ENCODE measurements at places on chromosomes 4 and X.

GRCh38 chr4:142126890-142127497 lies 490.6 kb downstream of the IL15 start:
- peak; percentile 65 for DNase-seq

- no peak for DNase-seq
These were observed 5.2 kb downstream of the EGFL6 start for GRCh38 chrX:13574600-13574999.

GRCh38 chrX:31423609-31424189 lies 351.9 kb upstream of the FTHL17 start:
- DNase-seq = peak; percentile 66

GRCh38 chr4:4853921-4854648 lies 5.4 kb upstream of the MSX1 start:
- DNase-seq = no peak

GRCh38 chr4:1078490-1078889 lies 34.9 kb downstream of the RNF212 start:
- no peak for DNase-seq

- no peak for DNase-seq
These were observed 171.0 kb upstream of the PPP1R2C start for GRCh38 chrX:42948723-42949657.

DNA sequence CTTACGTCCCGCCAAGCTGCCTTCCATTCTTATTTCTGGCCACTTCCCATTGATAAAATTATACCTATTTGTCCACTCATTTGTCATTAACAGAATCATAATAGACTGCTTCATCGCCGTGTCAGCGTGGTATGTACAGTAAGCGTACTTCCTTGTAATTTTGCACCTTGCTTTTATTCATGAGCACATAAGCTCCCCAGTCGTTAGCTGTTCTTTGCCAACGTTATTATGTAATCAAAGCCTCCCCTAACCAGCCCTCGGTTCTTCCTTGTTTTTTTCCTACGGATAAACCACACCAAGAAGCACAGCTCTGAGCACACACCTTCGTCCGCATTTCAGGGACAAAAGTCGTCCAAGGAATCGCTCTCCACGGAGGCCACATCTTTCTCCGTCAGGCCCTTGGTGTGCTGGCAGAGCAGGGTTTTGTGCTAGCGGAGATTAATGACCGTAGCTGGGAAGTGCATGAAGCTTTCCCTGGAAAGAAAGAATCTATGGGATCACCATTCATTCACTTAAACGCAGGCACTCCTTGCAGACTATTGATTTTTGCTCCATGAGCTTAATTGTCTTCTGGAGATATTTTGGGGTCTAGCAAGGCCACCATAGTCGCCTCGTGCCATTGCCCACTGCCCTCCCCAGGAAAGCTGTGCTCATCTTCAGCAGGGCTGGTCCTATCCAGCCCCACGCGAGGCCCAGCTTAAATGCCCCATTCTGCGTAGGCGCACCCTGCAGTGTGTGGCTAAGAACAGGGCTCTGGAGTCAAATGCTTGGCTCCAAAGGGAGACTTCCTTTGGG lies 200.9 kb upstream of the PSAPL1 start:
- DNase-seq = no peak

DNA sequence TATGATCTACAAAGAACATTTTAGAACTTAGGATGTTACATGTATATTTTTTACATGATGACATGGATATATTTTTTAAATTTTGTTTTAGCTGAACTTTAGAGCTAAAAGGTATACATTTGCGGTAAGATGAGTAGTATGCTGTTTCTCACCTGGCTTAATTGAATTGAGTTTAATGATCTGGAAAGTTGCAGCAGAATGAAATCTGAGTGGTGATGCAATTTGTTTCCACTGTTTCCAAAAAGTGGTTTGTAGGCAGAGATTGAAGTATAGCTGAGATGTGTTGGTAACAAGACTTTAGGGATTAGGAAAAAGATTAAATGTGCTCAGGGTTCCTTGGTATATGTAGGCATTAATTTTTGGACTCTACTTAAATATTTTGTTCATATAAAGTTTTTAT lies 68.1 kb downstream of the HPF1 start:
- DNase-seq = no peak

DNA sequence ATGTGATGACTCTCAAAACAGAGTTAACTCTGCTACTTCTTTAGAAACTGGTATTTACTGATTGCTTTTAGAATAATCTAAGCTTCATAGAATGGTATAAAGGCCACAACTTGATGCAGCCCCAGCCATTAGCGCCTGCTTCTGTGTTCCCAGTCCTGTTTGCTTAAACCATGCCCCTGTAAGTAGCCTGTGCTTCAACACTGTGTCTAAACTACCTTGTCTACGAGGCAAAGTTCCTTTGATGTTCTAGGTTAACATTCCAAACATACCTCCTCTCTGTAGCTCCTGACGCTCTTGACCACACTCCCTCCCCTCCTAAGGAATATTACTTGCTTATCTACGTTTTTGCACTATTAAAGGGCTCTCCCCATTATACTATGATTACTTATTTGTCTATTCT lies 352.5 kb upstream of the ADGRL3 start:
- no peak for DNase-seq

GRCh38 chr4:89337681-89338080 lies 30.1 kb upstream of the GPRIN3 start:
- no peak for DNase-seq

GRCh38 chrX:124931241-124931640 lies 388.4 kb upstream of the TEX13C start:
- no peak for DNase-seq

GRCh38 chrX:16487620-16488385 lies 162.2 kb upstream of the S100G start:
- DNase-seq = no peak

DNA sequence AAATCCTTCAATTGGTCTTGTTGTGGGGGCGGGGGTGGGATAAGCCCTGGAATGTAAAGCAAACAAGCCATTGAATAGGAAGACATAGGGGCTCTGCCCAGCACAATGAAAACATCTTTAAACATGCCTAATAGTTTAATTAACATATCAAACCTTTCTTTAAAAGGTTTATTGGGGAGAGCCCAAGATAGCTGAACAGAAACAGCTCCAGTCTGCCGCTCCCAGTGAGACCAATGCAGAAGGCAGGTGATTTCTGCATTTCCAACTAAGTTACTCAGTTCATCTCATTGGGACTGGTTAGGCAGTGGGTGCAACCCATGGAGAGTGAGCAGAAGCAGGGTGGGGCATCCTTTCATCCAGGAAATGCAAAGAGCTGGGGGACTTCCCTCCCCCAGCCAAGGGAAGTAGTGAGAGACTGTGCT lies 327.2 kb upstream of the CNKSR2 start:
- no peak for DNase-seq

DNA sequence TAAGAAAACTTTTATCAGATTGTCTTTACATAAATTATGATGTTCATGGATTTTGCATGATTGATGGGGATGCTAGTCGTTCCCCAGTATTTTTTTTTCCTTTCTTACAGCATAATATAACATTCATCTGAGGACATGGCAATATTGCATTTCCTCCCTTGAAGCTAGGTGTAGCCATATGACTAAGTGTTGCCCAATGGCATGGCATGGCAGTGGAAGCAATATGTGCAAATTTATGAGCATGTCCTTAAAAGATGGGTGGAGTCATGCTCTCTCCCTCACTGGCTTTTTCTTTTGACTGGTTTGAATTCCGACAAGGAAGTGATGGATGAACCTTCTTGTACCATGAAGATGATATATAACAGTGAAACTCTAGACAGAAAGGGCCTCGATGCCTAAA lies 96.3 kb downstream of the BANK1 start:
- no peak for DNase-seq

GRCh38 chr4:8038083-8038482 lies 98.4 kb upstream of the AFAP1 start:
- DNase-seq = no peak

- no peak for DNase-seq
These were observed 110.9 kb downstream of the FRAS1 start for GRCh38 chr4:78168029-78168428.

DNA sequence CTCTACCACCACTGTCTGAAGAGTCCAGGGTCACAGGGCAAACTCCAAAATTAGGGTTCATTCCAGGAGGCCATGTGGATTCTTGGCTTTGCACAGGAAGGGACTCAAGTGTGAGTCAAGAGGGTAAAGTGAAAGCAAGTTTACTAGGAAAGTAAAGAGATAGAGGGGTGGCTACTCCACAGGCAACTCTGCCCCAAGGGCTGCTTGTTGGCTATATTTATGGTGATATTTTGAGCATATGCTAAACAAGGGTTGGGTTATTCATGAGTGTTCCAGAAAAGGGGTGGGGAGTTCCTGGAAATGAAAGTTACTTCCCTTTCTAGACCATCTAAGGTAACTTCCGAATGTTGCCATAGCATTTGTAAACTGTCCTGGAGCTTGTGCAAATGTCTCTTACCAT lies 1222.0 kb upstream of the TENM3 start:
- DNase-seq = no peak

DNA sequence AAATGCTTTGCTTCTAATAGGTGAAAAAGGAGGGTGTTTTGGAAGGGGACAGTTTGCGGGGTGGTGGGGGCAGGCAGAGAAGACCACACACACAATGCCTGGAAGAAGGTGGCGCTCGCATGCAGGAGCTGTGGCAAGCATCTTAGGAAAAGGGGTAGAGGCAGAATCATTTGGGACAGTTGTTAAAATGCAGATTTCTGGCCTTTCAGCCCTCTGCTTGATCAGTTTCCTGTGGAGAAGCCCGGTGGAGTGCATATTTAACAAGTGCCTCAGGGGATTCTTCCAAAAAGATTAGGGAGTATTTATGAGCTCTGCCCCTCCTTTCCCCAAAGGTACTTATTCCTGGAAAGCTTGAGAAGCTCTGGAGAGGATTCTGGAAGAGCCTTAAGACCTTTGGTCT lies 4.8 kb downstream of the NOCT start:
- no peak for DNase-seq

GRCh38 chr4:38949411-38950051 lies 81.9 kb downstream of the FAM114A1 start:
- no peak for DNase-seq

GRCh38 chr4:81164623-81165416 lies 50.2 kb downstream of the PRKG2 start:
- no peak for DNase-seq

DNA sequence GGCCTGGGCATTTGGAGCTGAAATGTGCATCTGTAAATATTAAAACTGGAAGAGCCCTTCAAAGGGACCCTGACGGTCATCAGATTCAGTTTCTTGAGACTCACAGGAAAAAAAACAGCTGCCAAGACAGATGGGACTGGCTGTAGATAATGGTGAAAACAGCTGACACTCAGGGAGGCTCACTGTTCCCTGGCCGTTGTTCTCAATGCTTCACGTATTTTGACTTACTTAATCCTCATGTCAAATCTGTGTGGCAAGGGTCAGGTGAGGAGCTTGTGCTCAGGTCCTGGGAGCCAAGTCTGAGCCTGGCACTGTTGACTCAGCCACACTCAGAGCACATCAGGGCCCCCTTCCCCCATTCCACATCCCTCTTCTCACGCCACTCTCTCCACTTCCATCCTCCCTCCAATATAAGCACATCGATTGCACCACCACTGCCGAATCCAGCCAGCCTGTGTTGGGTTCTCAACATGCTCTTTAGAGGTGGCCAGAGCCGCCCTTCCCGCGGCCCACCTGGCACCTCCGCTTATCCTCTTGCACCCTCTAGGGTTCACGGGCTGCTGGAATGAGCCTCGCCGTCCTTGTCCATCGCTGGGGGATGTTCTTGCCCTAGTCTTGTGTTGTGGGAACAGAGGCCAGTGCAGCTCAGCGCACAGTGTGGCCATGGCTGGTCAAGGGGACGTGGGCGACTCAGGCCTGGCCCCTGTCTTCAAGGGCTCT lies 40.1 kb downstream of the EVC start:
- peak; percentile 39 for DNase-seq

GRCh38 chr4:7815562-7815961 lies 124.1 kb downstream of the AFAP1 start:
- no peak for DNase-seq

GRCh38 chr4:8735236-8736089 lies 136.2 kb downstream of the HMX1 start:
- DNase-seq = no peak

GRCh38 chr4:109005523-109005922 lies 242.7 kb upstream of the ETNPPL start:
- DNase-seq = no peak

GRCh38 chrX:134642386-134642785 lies 15.9 kb downstream of the PLAC1 start:
- no peak for DNase-seq
